Peyer's patch (tissue), 4 donors: ENCODE measurements at places on chromosomes 11 and 22. TPM values are rescaled to one million over a fixed set of nuclear protein-coding genes. Genes with fewer than 3 reads are reported as not detected.

The C11orf16 gene
- total RNA-seq, result not detected

The TEX54 gene
- not detected for total RNA-seq

The GAL3ST3 gene
- total RNA-seq, result not detected

The SGSM1 gene
- total RNA-seq, result 2.1 TPM

The SLC22A6 gene
- not detected for total RNA-seq

The CPSF7 gene
- 77.9 TPM for total RNA-seq

The OR8G1 gene
- total RNA-seq, result not detected

The NCF4 gene
- 175 TPM for total RNA-seq

The PRRG4 gene
- 16.1 TPM for total RNA-seq

The GPR137 gene
- 5.8 TPM for total RNA-seq

The ANO1 gene
- total RNA-seq, result 3.5 TPM

The VPREB1 gene
- not detected for total RNA-seq

The TEX12 gene
- total RNA-seq, result not detected
